ENCODE measurements at places on chromosomes 1 and 21.

GRCh38 chr1:228933753-228934152, 198.5 kb downstream of the RHOU start:
- no peak for DNase-seq

DNA sequence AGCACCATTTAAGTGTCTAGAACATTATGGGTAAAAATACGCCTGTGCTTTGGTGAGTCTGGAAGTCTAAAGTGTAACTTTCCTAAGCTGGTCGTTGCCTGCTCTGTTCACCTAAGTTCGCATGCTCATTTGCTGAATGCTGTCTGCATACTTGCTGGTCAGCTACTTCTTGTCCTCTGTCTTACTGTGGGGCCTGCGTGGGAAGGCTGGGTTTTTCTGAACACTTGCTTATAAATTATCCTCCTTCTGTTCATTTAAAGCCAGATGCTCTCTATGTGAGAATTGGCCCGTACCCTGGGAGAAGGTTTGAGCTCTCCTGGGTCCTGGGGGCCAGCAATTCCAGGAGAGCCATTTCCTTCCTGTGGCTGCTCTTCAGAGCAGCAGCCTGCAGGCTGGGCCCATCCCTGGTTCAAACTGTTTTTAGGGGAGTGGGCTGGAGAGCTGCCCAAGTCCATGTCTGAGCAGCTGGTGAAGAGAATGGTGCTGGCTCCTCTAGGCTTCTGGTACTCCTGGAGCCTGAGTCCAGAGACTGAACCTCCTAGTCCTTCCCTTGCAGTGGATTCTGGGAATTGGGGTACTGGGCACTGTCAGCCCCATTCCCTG, 75.7 kb downstream of the GALNT2 start:
- DNase-seq = peak; percentile 66

DNA sequence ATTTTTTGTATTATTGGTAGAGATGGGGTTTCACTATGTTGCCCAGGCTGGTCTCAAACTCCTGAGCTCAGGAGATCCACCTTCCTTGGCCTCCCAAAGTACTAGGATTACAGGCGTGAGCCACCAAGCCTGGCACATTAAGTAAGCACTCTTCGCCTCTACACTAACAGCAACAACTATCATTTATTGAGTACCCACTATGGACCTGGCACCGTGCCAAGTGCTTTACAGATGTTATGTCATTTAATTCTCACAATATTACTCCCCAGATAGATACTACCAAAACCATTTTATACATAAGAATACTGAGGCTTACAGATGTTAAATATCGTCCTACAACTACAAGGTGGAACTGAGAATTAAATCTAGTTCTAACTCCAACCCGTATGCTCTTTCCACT, 50.1 kb downstream of the TUT4 start:
- DNase-seq = no peak

GRCh38 chr1:20446796-20447195, 39.2 kb downstream of the CAMK2N1 start:
- DNase-seq = no peak

- DNase-seq = no peak
Measured at GRCh38 chr1:24388331-24388885, 25.2 kb downstream of the STPG1 start.

DNA sequence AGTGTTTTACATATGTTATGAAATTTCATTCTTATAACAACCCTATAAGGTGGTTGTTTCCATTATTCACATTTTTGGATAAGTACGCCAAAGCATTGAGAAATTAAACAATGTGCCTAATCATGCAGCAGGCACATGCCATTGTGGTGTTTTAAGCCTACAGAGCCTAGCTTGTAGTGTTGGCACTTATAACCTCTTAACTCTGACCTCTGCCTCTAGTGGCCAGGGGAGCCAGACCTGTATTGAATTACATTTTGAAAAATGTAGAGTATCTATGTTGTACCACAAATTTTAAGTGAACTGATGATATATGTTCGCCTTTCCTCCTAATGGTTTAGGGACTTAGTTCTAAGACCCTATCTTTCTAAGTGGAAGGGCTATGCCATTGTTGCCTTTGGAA, 61.0 kb downstream of the KCNK2 start:
- DNase-seq = no peak

DNA sequence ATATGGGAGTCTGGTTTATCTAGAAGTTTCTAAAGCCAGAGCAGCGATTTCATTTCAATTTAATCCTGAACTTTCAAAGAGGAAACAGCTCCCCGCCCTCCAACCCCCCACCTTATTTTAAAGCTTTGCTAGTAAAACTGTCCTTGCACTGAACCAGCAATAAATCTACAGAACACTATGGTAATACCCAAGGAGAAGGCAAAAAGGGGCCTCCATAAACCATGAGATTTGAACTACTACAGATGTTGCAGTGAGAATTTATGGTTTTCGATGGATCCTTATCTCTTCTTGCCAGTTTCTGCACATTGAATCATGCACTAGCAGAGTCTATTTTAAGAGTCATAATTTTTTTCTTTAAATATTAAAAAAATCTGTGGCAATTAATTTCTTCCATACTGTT, 64.8 kb upstream of the BEND5 start:
- no peak for DNase-seq

DNA sequence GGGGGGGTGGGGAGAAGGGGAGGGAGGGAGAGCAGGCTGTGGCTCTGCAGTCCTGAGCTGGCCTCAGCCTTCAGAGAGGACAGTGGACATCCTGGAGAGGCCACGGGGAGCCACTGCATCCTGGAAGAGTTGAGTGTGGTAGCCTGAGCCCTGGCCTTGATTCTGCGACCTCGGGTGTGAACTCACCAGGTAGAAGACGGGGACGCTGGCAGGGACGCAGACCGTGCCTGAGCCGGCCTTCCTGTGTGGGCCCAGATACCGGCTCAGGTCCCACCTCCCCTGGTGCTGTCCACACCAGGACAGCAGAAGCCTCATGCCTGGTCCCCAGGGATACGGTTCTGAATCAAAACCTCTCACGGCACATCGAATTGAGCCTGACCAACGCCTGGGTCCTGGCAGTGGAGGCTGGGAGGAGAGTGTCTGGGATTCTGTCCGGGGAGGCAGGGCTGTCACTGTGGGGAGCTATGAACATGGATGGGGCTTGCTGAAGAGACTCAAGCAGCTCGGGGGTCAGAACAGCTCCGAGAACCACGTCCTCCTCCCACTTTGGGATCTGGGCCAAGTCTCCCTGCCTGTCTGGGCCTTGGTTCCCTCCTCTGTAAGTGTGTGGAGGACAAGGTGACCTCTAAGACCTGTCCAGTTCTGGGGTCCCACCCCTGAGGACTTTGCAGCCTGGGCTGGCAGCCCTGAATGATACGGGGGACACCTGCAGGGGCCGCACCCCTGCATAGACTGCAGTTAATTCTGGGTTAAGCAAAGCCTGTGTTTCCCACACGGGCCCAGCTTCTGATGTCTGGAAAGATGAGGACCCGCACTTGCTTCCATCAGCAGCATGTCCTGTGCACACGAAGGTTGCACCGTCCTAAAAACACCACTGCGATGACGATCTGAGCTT, 30.4 kb downstream of the RRP1 start:
- no peak for DNase-seq

GRCh38 chr21:34582506-34583150, 32.3 kb downstream of the RCAN1 start:
- DNase-seq = no peak

DNA sequence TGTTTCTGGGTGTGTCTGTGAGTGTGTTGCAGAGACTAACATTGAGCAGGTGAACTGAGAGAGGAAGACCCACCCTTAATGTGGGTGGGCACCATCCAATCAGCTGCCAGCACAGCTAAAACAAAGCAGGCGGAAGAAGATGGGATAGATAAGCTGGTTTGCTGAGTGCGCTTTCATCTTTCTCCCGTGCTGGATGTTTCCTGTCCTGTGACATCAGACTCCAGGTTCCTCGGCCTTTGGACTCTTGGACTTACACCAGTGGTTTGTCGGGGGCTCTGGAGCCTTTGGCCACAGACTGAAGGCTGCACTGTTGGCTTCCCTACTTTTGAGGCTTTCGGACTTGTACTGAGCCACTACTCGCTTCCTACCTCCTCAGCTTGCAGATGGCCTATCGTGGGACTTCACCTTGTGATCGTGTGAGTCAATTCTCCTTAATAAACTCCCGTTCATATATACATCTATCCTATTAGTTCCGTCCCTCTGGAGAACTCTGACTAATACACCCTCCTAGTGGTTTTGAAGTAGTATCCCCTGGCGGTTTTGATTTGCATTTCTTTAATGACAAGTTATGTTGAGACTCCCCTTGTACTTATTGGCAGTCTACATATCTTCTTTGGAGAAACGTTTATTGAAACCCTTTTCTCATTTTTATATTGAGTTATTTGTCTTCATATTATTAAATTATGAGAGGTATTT, 546.6 kb upstream of the TMPRSS15 start:
- DNase-seq = no peak

- no peak for DNase-seq
Measured at GRCh38 chr1:184790642-184791549, 36.2 kb upstream of the EDEM3 start.
